COR-L47 (cell line): ENCODE measurements at places on chromosomes 6 and 20.

DNA sequence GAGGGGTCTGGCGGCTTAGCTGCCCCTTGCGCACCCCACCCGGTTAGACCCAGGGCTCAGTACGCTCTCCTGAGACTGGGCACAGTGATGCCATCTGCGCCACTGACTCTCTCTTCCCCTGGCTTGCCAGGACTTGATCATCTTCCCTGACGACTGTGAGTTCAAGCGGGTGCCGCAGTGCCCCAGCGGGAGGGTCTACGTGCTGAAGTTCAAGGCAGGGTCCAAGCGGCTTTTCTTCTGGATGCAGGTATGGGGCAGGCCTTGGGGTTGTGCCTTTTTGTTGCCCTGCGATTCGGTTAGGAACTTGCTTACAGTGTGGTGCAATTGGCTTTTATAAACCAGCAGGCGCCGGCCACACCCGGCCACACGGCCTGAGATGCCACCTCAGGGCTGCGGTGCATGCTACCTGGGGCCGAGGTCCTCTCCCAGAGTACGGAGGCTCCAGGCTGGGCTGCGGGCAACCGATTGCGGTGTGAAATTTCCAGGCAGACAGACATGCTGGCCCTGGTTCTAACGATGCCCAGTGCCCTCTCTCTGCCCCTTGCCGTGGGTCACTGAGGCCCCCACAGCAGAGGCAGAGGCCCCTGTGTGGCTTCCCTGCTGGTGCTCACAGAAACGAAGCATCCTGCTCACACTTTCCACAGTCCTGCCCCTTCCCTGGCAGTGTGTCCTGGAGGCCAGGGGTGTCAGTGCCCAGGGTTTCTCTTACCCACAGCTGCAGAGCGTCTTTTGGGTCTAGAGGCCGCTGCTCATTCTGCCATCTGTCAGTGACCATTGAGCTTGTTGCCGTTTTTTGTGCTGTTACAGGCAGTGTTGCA lies 1.7 kb downstream of the ADRM1 start:
- DNase-seq = no peak

DNA sequence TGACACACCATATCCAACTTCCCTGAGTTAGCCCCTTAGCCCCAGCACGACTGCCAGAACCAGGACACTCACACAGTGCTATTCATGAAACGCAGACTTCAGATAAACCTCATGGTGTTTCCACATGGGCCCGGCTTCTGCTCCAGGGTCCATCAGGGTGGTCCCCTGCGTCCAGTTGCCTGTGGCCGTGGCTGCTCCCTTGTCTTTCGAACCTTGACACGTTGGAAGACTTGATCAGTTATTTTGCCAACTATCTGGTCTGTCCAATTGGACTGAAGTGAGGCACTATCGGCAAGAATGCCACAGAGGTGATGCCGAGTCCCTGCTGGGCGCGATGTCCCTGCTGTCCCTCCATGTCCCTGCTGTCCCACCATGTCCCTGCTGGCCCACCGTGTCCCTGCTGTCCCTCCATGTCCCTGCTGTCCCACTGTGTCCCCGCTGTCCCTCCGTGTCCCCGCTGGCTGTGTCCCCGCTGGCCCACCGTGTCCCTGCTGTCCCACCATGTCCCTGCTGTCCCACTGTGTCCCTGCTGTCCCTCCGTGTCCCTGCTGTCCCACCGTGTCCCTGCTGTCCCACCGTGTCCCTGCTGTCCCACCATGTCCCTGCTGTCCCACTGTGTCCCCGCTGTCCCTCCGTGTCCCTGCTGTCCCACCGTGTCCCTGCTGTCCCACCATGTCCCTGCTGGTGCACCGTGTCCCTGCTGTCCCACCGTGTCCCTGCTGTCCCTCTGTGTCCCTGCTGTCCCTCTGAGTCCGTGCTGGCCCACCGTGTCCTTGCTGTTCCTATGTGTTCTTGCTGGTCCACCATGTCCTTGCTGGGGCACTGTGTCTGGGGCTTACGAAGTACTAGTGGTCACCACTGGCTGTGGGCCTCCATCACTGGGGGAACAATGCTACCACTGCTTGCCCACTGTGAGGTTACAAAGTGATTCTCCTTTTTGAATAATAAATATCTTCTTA lies 251.4 kb downstream of the DLL1 start:
- DNase-seq = no peak

GRCh38 chr6:1703091-1703855 lies 93.6 kb downstream of the FOXC1 start:
- DNase-seq = no peak

DNA sequence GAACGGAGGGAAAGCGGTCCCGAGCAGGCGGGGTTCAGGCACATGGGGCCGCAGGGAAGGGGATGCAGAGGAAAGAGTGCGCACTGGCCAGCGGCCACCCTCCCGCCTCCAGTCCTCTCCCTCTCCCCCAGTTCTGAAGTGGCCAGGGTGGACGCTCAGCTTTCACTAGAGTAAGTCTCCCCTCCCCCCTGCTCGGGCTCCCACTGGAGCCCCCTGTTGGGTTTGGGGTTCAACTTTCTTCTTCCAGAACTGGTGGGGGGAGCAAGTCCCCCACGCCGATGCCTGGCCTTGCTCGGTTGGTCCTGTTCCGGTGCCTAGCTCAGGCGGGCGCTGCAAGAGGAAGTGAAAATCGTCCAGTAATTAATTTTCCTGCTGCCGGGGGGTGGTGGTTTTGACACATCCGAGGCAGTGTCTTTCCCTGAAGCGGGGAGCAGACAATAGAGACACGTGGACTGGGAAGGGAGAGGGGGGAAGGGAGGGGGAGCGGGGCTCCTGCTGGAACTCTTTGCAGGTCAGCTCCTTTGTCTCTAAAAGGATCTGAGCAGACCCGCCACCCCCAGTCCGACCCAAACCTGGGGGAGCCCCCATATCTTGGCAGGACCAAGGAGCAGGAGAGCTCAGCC lies 824 bp upstream of the SCRT2 start:
- peak; percentile 39 for DNase-seq

GRCh38 chr20:19903168-19903811 lies 113.9 kb upstream of the NAA20 start:
- peak; percentile 91 for DNase-seq

DNA sequence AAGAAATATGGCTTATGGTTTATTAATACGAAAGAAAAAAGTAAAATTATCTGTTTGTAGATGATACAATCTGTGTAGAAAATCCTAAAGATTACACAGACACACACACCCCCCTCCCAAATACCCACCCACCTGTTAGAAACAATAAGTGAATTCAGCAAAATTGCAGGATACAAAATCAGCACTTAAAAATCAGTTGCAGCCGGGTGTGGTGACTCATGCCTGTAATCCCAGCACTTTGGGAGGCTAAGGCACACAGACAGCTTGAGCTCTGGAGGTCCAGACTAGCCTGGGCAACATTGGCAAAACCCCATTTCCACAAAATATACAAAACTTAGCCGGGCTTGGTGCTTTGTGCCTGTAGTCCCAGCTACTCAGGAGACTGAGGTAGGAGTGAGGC lies 42.3 kb downstream of the NINL start:
- no peak for DNase-seq

DNA sequence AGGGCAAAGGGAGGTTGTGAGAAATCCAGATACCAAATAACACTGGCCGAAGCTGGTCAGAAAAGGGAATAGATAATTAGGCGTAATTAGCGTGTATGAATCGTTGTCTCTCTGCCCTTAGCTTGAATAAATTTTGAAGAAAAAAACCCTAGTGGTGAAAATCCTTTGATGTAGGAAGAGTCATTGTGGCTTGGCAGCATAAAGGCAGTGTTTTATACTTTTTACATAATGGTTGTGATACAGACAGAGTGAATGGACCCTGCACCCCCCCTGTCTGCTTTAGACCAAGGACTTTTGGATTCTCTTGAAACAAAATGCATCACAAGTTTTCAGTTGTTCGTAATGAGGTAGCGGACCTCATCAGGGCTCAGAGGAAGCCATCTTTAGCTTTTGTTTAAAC lies 126.5 kb downstream of the AFG1L start:
- DNase-seq = no peak

DNA sequence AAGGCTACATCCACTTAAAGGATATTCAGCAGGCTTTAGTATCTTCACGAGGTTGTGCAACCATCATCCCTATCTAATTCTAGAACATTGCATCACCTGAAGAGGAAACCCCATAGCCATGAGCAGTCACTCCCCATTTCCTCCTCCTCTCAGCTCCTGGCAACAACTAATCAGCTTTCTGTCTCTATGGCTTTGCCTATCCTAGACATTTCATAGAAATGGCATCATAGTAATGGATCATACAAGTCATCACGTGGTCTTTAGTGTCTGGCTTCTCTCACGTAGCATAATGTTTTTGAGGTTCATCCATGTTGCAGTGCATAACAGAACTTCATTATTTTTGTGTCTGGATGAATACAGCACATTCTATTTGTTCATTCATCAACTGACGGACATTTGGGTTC lies 20.5 kb downstream of the SNAI1 start:
- no peak for DNase-seq

- DNase-seq = no peak
Measured at GRCh38 chr6:65633501-65633900, 73.5 kb downstream of the EYS start.

DNA sequence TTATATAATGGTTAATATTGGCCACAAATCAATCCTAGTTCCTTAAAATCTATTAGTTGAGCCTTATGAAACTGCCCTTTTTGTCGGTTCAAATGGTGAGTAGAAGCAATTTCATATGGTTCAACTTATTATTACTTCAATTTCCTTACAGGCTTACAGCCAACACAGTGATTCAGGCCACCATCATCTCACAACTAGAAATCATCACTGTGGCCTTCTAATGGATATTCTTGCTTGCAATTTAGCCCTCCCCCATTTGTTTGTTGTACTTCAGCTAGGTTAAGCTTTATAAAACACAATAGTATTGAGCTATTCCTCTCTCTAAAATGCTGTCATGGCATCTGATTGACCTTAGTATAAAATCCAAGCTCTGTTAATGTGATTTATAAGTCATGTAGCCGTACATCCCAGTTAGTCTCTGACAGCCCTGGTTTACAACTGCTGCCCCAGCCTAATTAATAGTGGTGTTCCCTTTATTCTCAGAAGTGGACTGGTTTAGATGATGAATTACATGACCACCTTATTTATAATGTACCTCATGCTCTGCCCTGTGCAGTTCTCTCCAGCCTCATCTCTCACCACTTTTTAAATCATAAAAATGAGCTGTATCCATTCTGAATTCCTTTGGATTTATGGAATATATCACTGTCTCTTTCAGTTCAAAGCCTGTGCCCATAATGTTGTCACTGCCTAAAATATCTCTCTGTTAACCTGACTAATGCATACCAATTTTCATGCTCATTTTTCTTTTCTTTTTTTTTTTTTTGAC lies 36.7 kb downstream of the LAMA2 start:
- no peak for DNase-seq

DNA sequence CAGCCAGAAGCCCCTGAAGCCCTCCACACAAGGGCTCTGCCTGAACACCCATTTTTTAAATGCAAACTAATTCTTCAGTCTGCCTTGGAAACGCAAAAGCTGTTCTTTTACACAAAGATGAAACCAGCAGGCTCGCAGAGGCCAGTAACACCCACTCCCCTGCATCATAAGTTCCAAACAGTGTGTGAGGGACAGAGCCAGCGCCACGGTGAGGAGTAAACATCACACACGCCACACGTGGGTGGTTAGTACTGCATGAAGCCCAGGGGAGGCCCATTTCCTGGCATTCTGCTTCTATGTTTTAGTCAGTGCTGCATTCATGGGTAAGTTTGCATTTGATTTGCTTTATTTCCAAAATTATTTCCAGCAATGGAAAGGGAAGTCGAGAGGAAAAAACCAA lies 217.7 kb upstream of the RIN2 start:
- DNase-seq = no peak

DNA sequence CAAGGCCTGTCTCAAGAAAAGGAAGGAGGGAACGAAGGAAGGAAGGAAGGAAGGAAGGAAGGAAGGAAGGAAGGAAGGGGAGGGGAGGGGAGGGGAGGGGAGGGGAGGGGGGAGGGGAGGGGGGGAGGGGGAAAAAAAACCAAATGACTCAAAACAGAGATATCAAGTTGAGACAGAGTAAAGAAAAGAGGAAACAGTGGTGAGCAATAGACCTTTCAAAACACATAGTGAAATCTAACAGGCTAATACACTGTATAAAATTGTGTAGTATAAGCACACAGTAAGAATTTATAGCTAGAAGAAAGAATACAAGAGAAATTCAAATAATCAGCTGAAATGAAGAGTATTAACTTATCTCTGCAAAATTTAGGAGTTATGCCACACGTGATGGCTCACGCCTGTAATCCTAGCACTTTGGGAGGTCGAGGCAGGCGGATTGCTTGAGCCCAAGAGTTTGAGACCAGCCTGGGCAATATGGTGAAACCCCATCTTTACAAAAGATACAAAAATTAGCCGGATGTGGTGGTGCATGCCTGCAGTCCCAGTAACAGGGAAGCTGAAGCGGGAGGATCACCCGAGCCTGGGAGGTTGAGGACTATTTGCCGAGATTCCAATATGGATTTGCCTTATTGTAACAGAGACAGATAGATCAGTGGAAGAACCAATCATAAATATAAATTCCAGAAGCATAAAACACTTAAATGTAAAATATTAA lies 123.2 kb downstream of the PRND start:
- DNase-seq = no peak

DNA sequence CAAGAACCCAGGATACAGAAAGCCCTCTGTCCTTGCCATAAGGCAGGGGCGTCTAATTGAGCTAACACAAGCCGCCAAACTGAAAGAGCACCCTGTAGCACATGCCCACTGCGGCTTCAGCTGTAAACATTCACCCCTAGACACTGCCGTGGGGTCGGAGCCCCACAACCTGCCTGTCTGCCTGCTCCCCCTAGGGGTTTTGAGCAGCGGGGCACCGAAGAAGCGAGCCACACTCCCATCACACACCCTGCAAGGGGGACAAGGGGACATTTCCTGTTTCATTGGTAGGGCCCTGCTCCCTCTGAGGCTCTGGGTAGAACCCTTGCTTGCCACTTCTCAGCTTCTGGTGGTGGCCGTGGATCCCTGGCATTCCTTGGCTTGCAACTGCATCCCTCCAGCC lies 45.2 kb upstream of the BCLAF1 start:
- no peak for DNase-seq

- no peak for DNase-seq
Measured at GRCh38 chr20:59706400-59706693, 102.0 kb downstream of the PHACTR3 start.

GRCh38 chr6:44775121-44775520 lies 387.6 kb downstream of the CDC5L start:
- no peak for DNase-seq

- DNase-seq = no peak
Measured at GRCh38 chr6:52061481-52061880, 25.9 kb downstream of the PKHD1 start.

DNA sequence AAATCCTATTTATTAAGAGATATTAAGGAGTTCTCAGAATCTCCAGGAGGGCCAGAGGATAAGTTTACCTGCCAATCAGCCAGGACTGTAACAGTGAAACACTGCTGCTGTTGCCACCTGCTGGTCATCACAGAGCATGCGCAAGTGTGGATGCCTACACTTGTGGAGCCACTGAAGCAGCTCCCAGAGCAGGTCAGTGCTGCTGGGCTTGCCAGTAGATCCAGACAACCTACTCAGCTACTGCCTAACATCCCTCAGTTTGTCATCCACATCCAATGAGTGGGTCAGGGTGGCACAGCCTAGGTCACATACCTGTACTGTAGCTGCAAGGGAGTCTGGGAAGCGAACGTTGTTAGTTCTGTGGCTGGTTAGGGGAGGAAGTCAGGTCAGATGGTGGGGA lies 18.3 kb upstream of the NHSL1 start:
- DNase-seq = no peak

GRCh38 chr6:111788379-111789276 lies 84.6 kb downstream of the FYN start:
- no peak for DNase-seq
